NCI-H1048 (cell line): ENCODE measurements at places on chromosomes 5 and 9.

DNA sequence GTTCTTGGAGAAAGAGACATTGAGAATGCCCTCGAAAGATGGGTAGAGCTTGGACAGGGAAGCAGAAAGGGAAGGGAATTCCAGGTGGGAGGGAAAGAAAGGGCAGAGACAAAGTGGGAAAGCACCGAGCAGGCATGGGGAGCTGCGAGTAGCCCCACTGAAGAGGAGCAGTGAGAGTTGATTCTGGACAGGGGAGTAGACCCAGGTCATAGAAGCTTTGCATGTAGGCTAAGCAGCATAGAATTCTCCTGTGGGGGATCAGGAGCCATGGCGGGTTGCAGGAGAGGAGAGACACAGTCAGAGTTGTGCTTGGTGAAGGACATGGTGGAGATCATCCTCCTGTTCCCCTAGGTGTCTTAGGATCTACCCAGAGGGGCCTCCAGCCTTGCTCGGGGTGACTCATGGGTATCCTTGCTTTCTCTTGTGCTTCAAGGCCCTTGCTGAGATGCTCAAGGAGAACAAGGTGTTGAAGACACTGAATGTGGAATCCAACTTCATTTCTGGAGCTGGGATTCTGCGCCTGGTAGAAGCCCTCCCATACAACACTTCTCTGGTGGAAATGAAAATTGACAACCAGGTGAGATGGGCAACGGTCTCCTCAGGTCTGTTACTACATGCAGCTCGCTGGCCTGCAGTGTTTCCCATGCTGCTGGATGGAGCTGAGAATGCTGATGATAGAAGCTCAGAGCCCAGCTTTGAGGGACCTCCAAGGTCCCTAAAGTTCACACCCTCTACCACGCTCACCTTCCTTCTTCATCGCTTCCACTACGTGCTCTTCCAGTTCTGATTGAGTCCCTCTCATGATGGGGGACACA is 64.5 kb downstream of the TSTD2 start:
- DNase-seq: no peak

GRCh38 chr9:112784020-112784785 is 33.6 kb downstream of the SNX30 start:
- DNase-seq: no peak

DNA sequence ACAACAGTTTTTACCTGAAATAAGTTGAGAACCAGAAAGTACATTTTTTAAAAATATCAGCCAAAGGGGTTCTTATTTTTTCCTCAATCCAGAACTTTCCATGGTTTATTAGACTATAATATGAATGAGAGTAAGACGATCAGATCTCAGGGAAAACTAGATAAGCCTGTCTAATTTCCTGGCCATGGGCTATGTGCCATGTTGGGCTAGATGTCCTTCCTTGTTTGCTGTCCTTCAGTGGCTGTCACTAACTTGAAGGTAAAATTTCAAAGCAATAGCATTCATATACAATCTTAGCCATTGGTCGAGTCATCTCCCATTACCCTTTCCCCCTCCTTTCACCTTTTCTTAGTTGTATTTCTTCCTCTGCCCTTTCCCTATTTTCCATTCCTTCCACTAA is 179.5 kb upstream of the PPP1R2B start:
- DNase-seq: no peak

- no peak for DNase-seq
These were observed 193.3 kb downstream of the SMC2 start for GRCh38 chr9:104287253-104287878.
